ENCODE measurements at places on chromosomes 12 and 14.

- no peak for DNase-seq
Observed at GRCh38 chr12:52580496-52580895, 6.9 kb upstream of the KRT74 start.

DNA sequence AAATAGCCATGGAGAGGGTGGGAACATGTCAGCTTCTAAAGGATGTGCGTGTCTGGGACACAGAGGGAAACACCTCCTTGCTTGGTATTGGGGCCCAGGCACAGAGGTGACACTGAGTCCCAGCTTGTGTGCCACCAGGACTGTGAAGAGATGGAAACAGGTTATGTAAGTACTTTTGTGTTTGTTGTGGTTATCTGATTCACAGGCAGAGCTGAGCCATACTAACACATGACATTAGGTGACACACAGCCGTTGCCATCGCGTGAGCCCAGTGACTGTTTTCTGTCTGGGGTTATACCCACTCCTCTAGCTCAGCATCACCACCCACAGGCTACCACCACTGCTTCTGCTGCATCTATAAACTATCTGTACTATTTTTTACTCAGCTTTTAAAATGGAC, 12.1 kb upstream of the FLVCR2 start:
- DNase-seq, result no peak

- DNase-seq, result no peak
Observed at GRCh38 chr14:101252443-101253214, 308.7 kb upstream of the DIO3 start.

GRCh38 chr14:50082308-50082742, 34.0 kb downstream of the VCPKMT start:
- no peak for DNase-seq

DNA sequence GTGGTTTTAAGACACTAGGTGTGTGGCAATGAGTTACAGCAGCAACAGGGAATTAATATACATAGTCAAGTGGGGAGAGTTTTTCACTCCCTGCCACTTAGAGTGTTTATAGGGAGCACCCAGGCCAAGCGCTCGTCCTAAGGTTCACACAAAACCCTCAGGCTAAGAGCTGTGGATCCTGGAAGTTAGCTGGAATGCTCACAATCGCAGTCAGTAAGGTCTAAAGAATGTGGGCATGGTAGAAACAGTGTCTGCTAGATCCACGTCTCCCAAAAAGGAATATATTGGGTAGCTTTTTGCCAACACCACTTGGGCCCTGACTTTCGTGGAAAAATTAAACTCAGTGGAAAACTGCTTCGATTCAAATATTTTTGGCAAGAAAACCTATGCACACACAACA, 36.6 kb downstream of the STAB2 start:
- no peak for DNase-seq

- DNase-seq, result no peak
Observed at GRCh38 chr14:55710506-55711041, 130.6 kb downstream of the KTN1 start.

- peak; percentile 84 for DNase-seq
Observed at GRCh38 chr12:26853303-26854030, 20.5 kb upstream of the ITPR2 start.

- DNase-seq, result no peak
Observed at GRCh38 chr12:11856971-11857370, 207.5 kb downstream of the ETV6 start.

- DNase-seq, result no peak
Observed at GRCh38 chr12:31331242-31331641, 5.3 kb upstream of the SINHCAF start.

- DNase-seq, result peak; percentile 54
Observed at GRCh38 chr14:106844608-106845285, 1318.4 kb downstream of the TMEM121 start.

DNA sequence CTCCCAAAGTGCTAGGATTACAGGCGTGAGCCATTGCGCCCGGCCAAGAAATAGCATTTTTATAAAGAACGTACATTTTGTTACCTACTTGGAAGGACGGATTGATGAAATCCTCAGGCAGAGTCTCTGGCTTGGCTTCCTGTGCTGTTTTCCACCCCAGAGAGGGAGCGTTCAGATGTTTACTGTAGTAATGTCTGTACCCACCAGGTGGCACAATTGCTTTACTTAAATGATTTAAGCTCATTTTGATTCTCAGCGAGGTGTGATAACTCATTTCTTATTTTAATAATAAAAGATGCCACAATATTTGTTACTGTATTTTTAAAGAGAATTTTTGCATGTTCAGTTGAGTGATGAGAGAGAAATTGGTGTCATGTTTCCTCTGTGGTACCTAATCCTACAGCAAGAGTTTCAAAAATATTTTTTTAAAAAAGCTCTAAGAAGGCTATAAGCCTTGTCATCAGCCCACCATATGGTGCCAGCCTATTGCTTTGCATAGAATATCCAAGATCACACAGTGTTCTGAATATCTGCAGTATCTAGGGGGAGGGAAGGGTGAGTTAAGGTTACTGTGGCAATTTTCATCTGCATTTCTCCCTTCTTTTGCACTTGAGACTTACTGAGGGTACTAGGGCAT, 82.6 kb upstream of the TRAF3 start:
- DNase-seq, result peak; percentile 63

GRCh38 chr12:94841177-94841576, 162.3 kb downstream of the NDUFA12 start:
- DNase-seq, result no peak

DNA sequence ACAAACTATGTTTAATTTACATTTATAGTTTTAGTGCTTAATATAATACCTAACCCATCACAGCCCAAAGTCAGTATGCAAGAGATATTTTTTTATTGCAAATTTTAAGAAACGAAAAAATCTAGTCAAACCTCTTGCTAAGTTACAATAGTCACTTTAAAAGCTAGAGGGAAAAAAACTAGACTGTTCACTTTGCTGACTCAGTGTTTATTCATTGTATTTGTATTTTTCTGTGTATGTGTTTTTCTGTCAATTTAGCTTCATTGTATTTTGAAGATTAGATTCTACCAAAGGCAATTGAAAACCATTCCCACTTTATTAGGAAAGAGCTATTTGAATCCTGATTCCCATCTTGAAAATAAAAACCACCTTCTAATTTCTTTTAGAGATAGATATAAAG, 891.5 kb downstream of the SLC16A7 start:
- no peak for DNase-seq

DNA sequence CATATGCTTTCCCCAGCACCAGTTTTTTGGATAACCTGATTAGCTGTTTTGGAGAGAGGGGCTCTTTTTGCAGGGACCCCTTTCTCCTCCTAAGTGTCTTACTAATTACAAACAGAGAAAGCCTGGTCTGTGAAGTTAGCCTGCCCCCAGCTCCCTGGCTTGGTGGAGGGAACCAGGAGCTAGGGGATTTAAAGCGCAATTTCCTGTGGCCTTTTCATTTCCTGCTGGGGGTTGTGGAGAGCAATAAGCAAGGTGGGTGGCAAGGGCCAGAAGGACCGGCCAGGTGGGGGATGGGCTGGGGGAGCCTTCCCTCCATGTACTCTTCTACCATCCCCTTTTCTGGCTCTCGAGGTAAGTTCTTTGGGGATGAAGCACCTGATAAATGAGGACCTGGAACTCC, 4.1 kb upstream of the CISTR start:
- no peak for DNase-seq

GRCh38 chr12:257521-258321, 4.9 kb downstream of the SLC6A13 start:
- DNase-seq, result no peak

GRCh38 chr12:89597770-89598169, 71.9 kb upstream of the POC1B start:
- DNase-seq, result no peak

DNA sequence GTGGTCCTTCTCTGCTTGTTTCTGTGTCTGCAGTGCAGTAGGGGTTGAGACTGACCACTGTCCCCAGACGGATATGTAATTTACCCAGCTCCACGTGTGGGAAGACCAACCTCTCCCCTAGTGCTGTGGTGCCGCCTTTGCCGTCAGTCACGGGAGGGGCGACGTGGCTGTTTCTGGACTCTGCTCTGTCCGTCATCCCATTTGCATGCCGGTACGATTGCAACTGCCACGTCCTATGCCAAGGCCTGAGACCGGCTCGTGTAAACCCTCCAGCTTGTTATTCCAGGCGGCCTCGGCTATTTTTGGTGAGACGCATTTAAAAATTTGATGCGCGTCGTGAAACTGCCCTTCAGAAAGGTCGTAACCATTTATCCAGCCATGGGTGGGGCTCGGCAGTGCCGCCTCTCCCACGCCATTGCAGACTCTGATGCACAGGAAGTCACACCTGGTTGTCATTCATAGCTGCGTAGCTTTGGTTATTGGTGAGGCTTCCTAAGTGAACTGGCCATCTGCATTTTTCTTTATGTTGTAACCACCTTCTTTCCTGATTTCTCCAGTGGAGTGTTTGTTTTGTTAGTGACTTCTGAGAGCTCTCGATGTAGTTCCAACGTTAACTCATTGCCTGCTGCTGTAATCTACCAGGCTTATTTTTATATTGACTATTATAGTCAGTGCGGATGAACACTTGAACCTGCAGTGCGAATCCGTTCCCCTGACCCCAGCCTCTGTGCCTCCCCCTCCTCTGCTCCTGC, 75.1 kb downstream of the ADGRD1 start:
- DNase-seq, result no peak

DNA sequence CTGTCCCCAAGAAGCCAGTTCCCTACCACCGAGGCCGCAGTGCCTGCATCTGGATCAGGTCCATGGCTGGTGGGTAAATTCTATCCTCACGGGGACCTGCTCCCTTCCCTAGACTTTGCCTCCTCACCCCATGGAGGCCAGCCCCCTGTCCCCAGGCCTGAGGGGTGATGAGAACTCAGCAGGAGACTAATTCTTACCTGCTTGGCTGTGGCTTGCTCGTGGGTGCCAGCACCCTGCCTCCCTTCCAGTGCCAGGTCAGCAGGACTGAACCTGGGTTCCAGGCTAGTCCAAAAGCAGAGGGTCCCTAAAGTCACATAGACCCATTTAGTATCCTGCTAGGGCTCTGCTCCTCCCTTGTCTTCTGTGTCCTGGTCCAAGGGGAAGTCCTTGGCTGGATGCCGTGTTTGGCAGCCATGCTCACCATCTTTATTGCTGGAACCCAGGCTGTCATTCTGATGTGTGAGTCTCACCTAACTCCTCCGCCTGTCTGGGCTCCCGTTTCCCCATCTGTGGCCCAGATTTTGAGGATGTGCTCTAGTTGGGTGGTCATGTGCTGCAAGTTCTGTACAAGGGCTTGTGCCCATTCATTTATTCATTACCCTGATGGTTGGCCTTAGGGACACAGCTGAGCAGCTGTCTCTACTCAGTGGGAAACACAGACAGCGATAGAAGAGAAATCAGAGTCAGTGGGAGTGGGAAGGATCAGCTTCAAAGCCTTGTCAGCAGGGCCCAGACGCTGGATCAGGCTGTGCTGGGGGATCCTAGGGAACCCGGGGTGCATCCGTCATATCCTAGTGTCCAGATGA, 949 bp downstream of the PLBD2 start:
- DNase-seq, result peak; percentile 75

DNA sequence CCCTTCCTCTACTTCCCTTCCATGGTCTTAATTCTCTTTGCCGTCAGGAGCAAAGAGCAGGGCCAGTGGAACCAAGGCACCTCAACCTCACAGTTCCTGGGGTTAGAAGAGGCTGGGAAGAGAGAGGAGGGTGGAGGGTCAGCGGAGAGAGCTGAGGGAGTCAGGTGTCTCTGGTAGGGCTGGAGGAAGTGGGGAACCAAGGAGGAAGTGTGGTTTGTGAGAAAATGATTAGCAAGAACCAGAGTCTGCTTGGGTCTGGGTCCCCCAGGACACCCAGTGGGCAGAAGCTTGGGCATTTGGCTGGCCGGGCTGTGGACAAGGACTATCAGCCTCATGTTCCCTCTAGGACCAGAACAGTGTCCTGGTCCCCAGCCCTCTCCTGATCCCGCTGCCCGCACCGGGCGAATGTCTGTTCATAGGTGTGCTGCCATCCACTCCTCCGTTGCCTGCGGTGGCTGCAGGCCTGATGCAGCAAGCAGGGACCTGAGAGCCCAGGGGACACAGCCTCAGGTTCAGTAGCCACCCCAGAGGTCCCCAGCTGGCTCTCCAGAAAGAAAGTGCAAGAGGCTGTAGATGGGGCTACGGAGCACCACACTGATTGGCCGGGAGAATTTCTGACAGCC, 2.3 kb downstream of the HOXC12 start:
- no peak for DNase-seq

DNA sequence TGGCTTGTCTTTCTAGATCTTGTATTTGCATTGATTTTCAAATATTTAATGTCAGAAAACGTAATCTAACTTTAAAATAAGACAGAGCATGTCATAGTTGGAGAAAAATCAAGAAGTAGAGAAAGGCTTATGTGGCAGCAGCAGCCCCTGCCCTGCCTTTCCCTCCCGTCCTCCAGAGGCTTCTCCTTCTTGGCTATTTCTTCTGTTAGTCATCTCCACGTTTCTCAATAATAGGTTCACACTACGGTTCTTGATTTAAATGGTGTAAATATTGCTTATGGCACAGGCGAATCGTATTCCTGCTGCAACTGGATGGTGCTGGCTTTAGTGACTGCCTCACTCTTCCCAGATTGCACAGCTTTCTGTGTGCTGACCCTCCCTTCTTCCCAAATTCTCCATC, 42.8 kb downstream of the SLC8B1 start:
- DNase-seq, result no peak

DNA sequence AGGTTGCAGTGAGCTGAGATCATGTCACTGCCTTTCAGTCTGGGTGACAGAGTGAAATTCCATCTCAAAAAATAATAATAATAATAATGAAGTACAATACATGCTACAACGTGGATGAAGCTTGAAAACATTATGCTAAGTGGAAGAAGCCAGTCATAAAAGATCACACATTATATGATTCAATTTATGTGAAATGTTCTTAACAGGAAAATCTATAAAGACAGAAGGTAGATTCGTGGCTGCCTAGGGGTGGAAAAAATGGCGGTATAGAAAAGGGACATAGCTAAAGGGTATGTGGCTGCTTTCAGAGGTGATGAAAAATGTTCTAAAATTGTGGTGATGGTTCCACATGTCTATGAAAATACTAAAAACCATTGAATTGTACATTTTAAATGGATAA, 41.0 kb upstream of the AMIGO2 start:
- no peak for DNase-seq

GRCh38 chr12:96427269-96427729, 27.1 kb upstream of the CDK17 start:
- peak; percentile 64 for DNase-seq

GRCh38 chr12:13587721-13588390, 391.3 kb downstream of the EMP1 start:
- no peak for DNase-seq

GRCh38 chr12:65492998-65493912, 214.8 kb downstream of the MSRB3 start:
- DNase-seq, result no peak

- DNase-seq, result peak; percentile 42
Observed at GRCh38 chr14:81137316-81137715, 83.4 kb downstream of the GTF2A1 start.

GRCh38 chr12:51836041-51836826, 12.3 kb downstream of the FIGNL2 start:
- no peak for DNase-seq

Measured in adrenal gland (tissue), 19 donors.